CD4-positive, alpha-beta T cell treated with Interleukin-12 subunit alpha and Interleukin-12 subunit beta, for 1 hour (primary cell): ENCODE measurements at places on chromosomes 1 and 21.

- DNase-seq, result no peak
Measured at GRCh38 chr1:91307784-91308409, 96.7 kb downstream of the HFM1 start.

- DNase-seq, result no peak
Measured at GRCh38 chr1:224211206-224211962, 28.3 kb downstream of the DEGS1 start.

- no peak for DNase-seq
Measured at GRCh38 chr1:232915212-232915611, 35.2 kb upstream of the NTPCR start.

DNA sequence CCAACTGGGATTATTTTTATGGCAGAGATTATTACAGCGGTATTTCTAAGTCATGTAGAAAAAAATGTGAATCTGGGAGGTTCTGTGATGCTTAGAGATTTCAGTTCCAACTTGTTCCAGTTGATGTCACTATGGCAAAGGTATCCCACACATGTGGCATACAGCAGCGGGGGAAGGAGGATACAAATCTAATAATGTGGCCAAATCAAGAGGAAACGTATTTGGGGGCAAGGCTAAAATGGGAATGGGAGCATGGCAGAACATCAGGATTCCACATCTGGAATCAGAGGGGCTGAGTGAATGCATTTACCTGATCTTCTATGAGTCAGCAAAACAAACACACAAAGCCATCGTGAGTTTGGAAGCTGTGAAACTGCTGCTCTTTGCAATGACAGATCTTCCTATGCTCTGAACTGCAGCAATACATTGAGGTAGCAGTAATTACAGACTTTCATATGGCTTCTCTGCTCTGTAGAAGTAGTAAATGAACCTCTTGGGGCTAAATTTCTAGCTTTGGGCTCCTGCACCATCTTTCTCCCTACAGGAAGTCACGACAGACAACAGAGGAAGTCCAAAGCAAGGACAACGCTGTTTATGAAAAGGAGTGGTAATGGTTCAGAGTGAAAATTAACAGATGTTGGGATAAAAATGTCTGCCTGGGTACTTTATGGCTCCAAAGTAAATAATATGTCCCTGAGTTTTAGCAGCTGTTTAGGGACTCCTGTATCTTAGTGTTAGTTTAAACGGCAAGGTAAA, 55.5 kb downstream of the GABPA start:
- peak; percentile 7 for DNase-seq

DNA sequence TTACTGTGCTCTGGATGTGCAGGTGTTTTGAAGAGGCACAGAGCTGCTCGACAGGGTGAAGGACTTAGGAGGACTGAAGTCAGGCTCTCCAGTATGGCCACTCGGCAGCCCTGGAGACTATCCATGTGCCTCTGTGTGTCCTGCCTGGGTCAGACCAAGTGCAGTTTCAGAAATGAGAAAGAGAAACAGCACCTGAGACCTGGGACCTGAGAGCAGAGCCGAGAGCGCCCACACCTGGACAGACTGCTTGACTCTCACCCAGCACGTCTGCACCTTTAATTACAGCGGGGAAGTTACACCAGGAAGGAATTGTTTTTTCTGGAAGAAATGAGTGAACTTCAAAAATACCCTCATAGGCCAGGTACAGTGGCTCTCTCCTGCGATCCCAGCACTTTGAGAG, 59.7 kb upstream of the COL6A1 start:
- DNase-seq, result no peak
